ENCODE measurements at places on chromosomes 6 and 20. TPM values are rescaled to one million over a fixed set of nuclear protein-coding genes. Genes with fewer than 3 reads are reported as not detected.

PI3 gene
- not detected for total RNA-seq

SPATS1 gene
- not detected for total RNA-seq

KHDC1 gene
- 12.9 TPM for total RNA-seq

RTF2 gene
- 75.3 TPM for total RNA-seq

GRCh38 chr6:22102671-22103070 lies 194.2 kb downstream of the PRL start:
- no peak for DNase-seq

DNA sequence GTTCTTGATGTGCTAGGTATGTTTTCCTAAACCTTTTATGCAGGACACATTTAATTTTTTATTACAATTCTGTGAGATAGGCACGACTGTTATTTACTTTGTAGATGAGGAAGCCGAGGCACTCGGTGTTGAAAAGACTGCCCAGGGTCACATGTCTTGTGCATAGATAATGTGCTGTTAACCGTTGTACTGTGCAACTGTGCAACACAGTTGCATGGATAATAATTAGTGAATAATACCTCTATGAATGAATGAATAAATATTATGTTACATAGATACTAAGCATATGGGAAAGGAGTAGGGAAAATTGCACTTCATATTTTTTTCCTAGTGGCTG lies 60.3 kb upstream of the DEK start:
- no peak for DNase-seq

- DNase-seq = no peak
These were observed 149.8 kb downstream of the SH3BGRL2 start for GRCh38 chr6:79780881-79781280.

DNA sequence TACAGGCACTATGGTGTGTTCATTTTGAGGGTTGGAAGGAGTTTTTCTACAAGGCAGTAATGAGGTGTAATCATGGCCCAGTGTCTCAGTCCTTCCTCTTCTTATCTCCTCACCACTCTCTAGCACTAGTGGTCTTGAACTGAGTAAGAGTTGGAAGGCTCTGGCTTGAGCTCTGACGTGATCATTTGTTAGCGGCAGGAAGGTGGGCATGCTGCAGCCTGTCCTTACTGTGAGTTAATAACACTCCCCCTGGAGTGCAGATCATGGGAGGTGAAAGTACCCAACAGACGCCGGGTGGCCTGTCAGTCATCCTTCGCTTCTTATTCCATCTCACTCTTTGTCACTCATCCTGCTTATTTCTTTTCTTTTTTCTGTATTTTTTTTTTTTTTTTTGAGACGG lies 356.9 kb downstream of the CDKAL1 start:
- DNase-seq = no peak

GRCh38 chr6:138896104-138896756 lies 91.8 kb downstream of the REPS1 start:
- DNase-seq = no peak

GRCh38 chr20:58669287-58670006 lies 18.4 kb downstream of the STX16 start:
- DNase-seq = no peak

Measured in neural crest cell (in vitro differentiated cells).